ENCODE measurements at places on chromosomes 2 and 18.

- DNase-seq = no peak
These were observed 285.1 kb downstream of the MTX2 start for GRCh38 chr2:176554101-176555048.

DNA sequence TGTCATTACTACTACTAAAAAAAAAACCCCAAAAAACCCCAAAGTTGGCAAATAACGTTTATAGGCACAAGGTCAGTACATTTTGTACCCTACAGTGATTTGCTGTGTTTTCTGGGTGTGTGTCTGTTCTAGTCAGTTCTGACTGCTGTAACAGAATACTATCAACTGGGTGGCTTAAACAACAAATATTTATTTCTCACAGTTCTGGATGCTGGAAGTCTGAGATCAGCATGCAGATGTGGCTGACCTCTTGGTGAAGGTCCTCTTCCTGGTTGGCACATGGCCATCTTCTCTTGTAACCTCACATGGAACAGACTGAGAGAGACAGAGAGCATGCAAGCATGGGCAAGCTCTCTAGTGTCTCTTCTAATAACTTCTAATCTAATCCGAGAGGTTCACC lies 103.1 kb downstream of the CERS6 start:
- DNase-seq = no peak

DNA sequence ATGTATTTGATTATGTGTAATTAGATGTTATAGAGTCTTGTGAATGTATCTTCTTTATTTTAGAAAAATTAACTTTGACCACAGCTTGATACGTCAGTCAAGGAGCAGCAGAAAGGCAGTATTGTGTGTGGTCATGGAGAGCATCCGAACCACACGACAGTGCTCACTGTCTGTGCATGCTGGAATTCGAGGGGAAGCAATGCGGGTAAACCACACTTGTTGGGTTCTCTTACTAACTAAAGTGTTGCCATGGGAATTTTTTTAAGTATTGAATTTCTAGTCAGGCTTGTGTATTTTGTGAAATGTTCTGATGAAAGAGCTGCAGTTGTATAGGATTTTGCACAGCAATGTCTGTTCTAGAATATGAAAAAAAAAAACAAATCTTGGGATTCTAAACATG lies 4.8 kb downstream of the PJVK start:
- no peak for DNase-seq

- DNase-seq = no peak
These were observed 240.8 kb downstream of the ZEB2 start for GRCh38 chr2:144279165-144279564.
